ENCODE measurements at places on chromosomes 7 and 10. TPM values are rescaled to one million over a fixed set of nuclear protein-coding genes. Genes with fewer than 3 reads are reported as not detected.
A peak's percentile ranks its signal among the peaks of the same experiment; 100 is the strongest.

DNA sequence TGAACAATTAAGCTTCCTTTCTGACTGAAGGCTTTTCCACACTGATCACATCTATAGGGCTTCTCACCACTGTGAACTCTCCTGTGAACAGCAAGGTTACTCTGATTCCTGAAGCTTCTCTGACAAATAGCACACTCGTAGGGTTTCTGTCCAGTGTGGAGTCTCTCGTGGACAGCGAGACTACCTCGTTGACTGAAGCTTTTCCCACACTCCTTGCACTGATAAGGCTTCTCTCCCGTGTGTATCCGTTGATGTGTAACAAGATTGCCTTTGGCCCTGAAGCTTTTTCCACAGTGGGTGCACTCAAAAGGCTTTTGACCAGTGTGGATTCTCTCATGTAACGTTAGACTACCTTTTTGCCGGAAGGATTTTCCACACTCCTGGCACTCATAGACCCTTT, 4.4 kb downstream of the ZNF32 start:
- DNase-seq, result no peak

- no peak for DNase-seq
Measured at GRCh38 chr10:31914370-31914769, 14.3 kb downstream of the ARHGAP12 start.

- DNase-seq, result no peak
Measured at GRCh38 chr10:124498056-124498455, 36.4 kb downstream of the LHPP start.

DNA sequence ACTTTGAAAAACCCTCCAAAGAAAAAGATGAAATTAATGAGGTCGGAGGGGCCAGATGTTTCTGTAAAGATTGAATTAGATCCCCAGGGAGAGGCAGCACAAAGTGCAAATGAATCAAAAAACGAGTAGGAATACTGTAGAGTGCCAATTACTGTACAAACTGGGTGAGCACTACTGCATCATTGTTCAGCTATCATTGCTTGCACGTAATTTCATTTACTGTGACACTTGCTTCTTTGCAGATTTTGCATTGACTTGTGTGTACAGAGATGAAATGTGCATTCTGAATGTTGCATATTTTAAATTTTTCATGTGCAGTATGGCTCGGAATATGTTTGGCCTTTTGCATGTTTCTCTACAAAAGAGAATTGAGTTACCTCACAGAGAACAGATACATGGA, 123.7 kb downstream of the LCOR start:
- DNase-seq, result no peak

DNA sequence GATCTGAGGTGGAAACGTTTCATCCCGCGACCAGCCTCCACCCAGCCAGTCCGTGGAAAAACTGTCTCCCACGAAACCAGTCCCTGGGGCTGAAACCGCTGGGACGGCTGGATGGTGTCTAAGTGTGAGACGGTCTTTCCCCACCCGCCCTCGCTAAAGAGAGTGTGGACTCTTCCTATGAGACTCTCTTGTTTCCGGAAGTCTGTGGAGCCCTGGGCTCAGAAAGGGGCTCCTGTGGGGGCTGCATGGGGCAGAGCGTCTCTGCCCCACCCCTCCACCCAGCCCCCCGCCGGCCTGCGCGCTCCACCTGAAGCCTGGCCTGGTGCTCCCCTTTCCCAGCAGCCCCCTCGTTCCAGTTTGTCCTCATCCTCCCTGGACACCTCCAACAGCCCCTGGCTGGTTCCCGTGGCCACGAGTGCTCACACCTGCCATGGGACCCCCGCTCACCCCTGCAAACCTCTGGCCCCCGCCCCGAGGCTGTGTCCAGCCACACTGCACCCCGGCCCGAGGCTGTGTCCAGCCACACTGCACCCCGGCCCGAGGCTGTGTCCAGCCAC, 28.7 kb downstream of the CFAP46 start:
- DNase-seq, result no peak

- no peak for DNase-seq
Measured at GRCh38 chr7:34307540-34307939, 350.5 kb upstream of the NPSR1 start.

DNA sequence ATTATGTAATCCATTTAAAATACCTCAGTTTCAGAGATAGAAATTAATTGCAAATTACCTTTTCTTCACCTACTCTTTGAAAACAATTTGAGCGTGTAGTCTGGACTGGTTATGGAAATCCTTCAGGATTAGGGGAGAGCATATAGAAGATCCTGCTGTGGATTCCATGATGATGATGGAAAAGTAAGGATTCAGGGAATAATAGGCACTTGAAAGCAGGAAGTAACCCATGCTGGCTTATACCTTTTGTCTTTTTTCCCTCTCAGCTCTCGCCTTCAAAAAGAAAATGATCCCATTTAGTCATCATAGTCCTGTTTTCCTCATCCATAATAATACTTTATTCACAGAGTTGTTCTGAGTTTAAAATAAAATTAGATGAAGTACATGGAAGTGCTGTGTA, 4.4 kb downstream of the HBP1 start:
- no peak for DNase-seq

GRCh38 chr7:148527717-148528168, 62.8 kb upstream of the C7orf33 start:
- peak; percentile 83 for DNase-seq

DNA sequence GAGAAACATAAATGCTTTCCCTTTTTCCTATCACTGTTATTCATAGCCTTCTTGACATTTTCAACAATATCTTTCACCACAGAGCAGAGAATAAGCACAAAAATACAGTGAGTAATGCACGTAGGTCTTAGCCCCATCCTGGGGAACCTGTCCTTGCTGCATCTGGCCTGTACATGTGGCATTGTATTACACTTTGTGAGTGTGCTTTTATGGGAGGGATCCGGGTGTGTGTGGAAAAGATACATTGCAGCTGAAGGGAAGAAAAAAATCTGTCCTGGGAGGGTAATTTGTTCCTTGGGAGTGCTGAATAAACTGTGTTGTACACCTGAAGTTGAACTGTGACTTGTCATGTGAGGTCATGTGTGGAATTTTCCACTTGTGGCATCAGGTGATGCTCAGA, 422.7 kb upstream of the LRGUK start:
- DNase-seq, result no peak

Gene STEAP4
- not detected for total RNA-seq

Gene NUTM2E
- total RNA-seq, result not detected

Gene ERV3-1
- 2.3 TPM for total RNA-seq

Gene NKX1-2
- total RNA-seq, result not detected

Gene IFIT1B
- total RNA-seq, result not detected
